ENCODE measurements at places on chromosomes 6 and 20. TPM values are rescaled to one million over a fixed set of nuclear protein-coding genes. Genes with fewer than 3 reads are reported as not detected.
A peak's percentile ranks its signal among the peaks of the same experiment; 100 is the strongest.

GRCh38 chr6:45185403-45186251 lies 142.5 kb upstream of the RUNX2 start:
- DNase-seq: no peak
- H3K36me3 ChIP-seq: no peaks in the 10 kb centered on the region
- H3K27me3 ChIP-seq: no peaks in the 10 kb centered on the region
- H3K4me3 ChIP-seq: no peak overlapping the region

DNA sequence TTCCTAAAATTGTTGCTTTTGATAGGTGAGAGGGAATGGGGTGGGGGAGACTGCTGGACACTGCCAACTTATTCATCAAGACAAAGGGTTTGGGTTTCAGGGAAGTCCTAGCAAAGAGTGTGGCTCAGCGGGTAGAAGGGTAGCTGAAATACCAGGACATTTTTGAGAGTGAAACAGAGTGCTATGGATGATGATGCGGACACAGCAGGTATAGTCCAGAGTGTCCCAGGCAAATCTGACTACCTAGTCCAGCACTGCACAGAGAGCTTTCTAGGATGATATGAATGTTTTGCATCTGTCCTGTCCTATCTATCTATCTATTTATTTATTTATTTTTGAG lies 154.3 kb downstream of the BCAS1 start:
- H3K4me1 ChIP-seq: no peaks in the 10 kb centered on the region
- H3K36me3 ChIP-seq: no peaks in the 10 kb centered on the region
- H3K27me3 ChIP-seq: no peaks in the 10 kb centered on the region
- H3K4me3 ChIP-seq: peak overlapping the region; percentile 61

- H3K27me3 ChIP-seq: no peaks in the 10 kb centered on the region
- no peak overlapping the region for H3K27ac ChIP-seq
- no peaks in the 10 kb centered on the region for H3K36me3 ChIP-seq
- no peak for DNase-seq
- H3K4me1 ChIP-seq: no peaks in the 10 kb centered on the region
- H3K4me3 ChIP-seq: no peak overlapping the region
Measured at GRCh38 chr20:37846573-37846972, 56.4 kb upstream of the VSTM2L start.

DNA sequence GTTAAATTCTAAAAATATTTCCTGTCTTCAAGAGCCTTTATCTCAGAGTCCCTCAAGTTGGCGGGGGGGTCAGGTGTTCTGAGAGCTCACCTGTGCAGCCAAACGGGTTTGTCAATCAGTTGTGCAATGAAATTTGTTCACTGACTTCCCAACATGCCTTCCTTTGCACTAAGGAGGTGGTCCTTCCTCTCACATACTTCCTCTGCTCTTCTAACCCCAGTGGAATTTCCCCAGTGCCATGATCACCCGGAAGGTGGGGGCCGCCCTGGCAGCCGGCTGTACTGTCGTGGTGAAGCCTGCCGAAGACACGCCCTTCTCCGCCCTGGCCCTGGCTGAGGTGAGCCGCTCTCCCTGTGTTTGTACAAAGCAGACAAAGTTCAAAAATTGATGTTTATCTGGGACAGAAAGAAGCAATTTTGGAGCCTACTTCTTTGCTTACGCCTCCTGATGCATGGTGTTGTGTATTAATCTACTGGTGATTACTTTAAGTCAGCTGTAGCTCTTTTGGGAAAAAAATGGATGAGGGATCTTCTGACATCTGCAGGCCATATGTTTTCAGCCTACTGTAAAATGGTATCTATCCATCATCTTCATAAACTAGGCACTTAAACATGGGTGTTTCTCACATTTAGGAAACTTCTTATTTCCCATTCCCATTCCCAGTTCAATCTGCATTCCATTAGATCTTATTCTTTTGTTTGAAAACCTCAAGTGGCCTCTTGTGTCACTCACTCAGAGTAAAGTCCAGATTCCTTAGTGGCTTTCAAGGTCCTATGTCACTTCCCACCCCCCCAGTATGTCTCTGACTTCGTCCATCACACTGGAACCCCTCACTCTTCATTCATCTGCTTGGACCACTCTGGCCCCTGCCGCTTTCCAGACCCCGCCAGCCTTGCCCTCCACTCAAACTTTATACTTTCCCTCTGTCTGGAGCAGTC lies 10.1 kb downstream of the ALDH5A1 start:
- no peak overlapping the region for H3K27ac ChIP-seq
- H3K4me3 ChIP-seq: no peak overlapping the region
- DNase-seq: peak; percentile 88
- H3K36me3 ChIP-seq: no peaks in the 10 kb centered on the region

DNA sequence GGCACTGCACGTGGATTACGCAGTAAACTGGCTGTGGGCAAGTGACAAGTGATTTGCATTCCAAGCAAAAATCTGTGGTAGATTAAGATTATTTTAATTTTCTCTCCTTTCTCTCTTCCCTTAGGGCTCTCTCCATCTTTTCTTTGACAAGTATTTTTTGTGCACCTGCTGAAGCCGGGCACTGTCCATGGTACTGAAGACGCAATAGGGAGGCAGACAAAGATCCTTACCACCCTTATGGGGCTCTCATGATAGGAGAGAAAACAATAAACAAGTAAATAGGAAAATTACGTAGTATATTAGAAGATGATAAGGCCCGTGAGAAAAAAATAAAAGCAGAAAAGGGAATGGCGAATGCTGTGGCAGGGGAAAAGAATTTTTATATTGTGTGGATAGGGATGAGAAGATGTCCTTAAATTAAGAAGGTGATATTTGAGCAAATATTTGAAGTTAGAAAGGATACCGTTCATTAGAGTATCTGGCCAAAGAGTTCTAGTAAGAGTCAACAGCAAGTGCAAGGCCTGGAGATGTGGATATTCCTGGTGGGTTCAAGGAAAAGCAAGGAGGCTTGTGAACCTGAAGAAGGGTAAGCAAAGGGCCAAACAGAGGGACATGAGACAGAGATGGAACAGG lies 146.0 kb downstream of the LAMP5 start:
- H3K27me3 ChIP-seq: no peaks in the 10 kb centered on the region
- no peaks in the 10 kb centered on the region for H3K36me3 ChIP-seq
- H3K4me3 ChIP-seq: no peak overlapping the region
- DNase-seq: no peak

DNA sequence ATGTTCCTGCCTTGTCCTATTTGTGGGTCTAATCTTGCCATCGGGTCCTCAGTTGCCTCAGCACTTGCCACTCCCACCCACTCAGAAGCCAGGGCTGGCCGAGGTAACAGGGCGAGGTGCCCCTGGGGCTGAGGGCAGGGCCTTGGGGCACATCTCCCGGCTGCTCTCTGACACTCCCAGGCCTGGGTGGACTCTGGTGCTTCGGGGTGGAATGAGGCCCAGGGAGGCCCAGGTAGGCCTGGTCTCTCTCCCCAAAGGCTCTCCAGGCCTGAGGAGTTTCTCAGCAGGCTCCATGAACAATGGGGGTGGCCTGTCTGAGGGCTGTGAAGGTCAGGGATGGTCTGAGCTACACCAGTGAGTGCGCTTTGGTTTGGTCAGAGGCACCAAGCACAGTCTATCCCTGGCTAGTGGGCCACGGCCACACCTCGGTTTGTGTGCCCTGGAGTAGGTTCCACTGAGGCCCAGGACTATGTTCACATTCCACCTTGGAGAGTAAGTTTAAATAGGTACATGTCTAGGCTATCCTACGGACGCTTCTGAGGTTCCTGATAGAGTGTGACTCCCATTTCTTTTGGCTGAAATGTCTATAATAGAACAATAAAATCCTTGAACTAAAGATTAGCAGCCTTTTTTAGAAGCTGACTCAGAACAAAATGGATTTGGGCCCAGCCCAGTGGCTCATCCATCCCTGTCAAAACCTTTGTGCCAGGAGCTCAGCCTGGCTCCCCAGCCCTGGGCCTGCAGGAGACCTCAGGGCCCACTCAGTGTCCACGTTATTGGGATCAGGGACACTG lies 78.8 kb downstream of the SLC24A3 start:
- DNase-seq: no peak
- H3K27me3 ChIP-seq: no peaks in the 10 kb centered on the region
- no peak overlapping the region for H3K27ac ChIP-seq
- no peaks in the 10 kb centered on the region for H3K36me3 ChIP-seq

DNA sequence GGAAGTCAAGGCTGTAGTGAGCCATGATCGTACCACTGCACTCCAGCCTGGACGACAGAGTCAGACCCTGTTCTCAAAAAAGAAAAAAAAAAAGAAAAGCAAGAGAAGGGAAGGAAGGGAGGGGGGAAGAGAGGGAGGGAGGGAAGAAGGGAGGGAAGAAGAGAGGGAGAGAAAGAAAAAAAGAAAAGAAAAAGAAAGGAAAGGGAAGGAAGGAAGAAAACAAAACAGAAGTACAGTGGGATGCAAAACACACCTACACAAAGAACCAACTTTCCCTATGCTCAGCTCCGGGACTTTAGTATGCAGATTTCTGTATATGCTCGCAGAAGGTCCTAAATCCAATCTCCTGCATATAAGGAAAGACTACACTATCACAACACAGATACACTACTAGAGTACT lies 2.5 kb upstream of the WTAP start:
- no peak overlapping the region for H3K27ac ChIP-seq
- no peak overlapping the region for H3K4me3 ChIP-seq
- peaks cover 12% of the 10 kb centered on the region for H3K4me1 ChIP-seq

- no peak overlapping the region for H3K27ac ChIP-seq
- no peaks in the 10 kb centered on the region for H3K27me3 ChIP-seq
- H3K4me1 ChIP-seq: no peaks in the 10 kb centered on the region
- no peak overlapping the region for H3K4me3 ChIP-seq
Measured at GRCh38 chr6:157877573-157878438, 54.8 kb downstream of the SNX9 start.

DNA sequence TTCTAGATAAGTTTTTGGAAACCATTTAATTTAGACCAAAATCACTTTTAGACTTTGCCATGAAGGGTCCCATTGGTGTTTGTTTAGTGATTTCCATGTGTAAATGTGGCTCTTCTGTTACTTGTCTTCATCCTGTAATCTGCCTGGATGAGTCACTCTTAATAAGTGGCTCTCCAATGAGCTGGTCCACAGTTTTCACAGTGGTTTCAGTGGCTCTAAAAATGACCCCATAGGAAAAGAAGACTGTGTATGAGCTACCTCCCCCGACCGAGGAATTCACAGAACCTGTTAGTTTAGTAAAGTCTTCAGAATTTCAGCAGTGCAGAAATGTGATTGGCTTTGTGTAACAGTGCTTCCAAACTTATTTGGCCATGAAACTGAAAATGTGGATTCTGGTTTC lies 492.0 kb upstream of the MARCKS start:
- no peak for DNase-seq
- H3K27ac ChIP-seq: no peak overlapping the region
- H3K4me1 ChIP-seq: no peaks in the 10 kb centered on the region

DNA sequence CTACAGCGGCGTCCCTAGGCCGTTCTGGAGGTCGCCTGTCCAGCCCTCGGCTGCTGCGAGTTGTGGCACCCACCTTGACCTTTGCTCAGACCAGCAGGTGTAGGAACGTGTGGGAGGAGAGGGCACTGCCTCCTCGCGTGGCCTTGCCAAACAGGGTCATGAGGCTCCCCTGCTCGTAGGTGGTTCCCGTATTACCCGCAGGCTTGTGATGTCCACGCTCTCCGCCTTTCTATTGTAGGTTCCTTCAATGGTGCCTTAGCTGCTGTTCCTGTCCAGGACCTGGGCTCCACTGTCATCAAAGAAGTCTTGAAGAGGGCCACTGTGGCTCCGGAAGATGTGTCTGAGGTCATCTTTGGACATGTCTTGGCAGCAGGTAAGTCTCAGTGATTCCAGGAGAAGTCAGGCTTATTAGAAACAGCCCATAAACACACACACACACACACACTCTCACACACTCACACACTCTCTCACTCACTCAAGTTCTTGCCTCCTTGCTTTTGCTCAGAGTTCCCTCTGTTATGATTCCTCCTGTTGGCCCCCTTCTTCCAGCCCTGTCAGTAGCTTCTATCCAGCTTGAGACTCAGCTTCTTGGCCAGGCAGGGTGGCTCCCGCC lies 942 bp downstream of the ACAT2 start:
- peak overlapping the region; percentile 76 for H3K4me3 ChIP-seq
- H3K4me1 ChIP-seq: peaks cover 8% of the 10 kb centered on the region
- H3K36me3 ChIP-seq: peaks cover 35% of the 10 kb centered on the region
- DNase-seq: peak; percentile 87
- peak overlapping the region; percentile 95 for H3K27ac ChIP-seq

GRCh38 chr6:89087881-89088280 lies 7.3 kb downstream of the PNRC1 start:
- H3K36me3 ChIP-seq: peaks cover 20% of the 10 kb centered on the region
- DNase-seq: no peak
- no peaks in the 10 kb centered on the region for H3K27me3 ChIP-seq
- H3K4me3 ChIP-seq: no peak overlapping the region
- H3K4me1 ChIP-seq: no peaks in the 10 kb centered on the region
- H3K27ac ChIP-seq: no peak overlapping the region

DNA sequence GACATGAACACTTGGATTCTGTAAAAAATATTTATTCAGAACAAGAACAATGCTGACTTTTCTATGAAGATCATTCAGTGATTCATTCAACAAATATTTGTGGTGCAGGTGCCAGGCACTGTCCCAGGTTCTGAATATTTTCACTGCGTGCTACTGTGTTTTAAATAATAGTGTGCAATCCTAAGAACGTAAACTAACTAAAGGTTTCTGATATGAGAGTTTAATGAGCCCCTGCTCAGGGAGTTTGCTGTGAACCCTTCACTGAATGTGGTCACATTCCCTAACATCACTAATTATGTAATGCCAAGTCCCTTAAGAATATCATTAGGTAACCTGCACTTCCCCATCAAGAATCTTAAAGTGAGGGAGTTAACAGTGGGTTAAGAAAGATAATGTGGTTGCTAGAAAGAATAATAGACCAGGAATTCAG lies 1.7 kb upstream of the TMEM170B start:
- H3K36me3 ChIP-seq: no peaks in the 10 kb centered on the region
- no peaks in the 10 kb centered on the region for H3K27me3 ChIP-seq
- no peak overlapping the region for H3K27ac ChIP-seq

DNA sequence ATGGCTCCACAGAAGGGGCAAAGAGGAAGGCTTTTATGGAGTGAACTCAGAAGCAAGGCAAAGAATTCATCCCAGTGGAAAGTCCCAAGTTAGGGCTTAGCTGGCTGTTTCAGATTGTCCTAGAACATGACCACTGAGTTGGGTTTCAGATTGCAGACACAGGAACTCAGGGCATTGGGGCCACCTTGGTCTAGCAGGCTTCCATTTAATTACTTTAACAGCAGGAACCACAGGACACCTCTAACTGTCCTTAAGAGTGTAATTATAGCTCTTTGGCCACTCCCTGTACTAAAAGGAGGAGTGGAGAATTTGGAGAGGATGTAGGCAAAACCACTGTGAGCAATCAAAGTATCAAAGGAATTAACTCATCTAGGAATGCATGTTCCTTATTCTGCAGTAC lies 150.6 kb upstream of the AGPAT4 start:
- no peaks in the 10 kb centered on the region for H3K27me3 ChIP-seq
- H3K4me3 ChIP-seq: no peak overlapping the region
- no peak for DNase-seq
- no peaks in the 10 kb centered on the region for H3K4me1 ChIP-seq
- H3K27ac ChIP-seq: no peak overlapping the region

The MYB gene
- 0.49 TPM for total RNA-seq

The AKIRIN2 gene
- 25.3 TPM for total RNA-seq

The DUSP15 gene
- total RNA-seq: 1.1 TPM

The SOBP gene
- 1.5 TPM for total RNA-seq

The OPRM1 gene
- total RNA-seq: not detected

The CLDN20 gene
- not detected for total RNA-seq

The RBBP8NL gene
- total RNA-seq: not detected
